ENCODE measurements at places on chromosomes 3 and 15.

- peak; percentile 25 for DNase-seq
Observed at GRCh38 chr3:153284282-153284938, 122.4 kb downstream of the RAP2B start.

DNA sequence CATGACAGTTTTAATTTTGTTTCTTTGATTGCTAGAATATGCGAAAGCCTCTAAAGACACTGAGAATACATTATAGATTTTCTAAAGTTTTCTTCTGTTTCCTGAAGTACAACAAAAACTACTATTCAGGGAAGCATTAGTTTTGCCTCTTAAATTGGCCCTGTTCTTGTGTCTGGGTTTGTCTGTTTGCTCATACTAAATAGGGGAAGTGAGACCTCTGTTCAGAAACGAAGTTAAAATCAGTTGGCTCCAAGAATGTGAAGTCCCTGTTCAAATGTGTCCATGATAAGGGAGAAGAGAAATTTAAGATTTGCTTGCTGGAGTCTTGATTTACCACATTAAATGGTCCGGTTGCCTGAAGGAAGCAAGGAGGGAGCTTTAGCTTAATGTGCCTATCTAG lies 327.3 kb upstream of the GBE1 start:
- no peak for DNase-seq

GRCh38 chr3:49132437-49133225 lies at the start of gene LAMB2:
LAMB2 (minus strand) TSS chr3:49133050; CDS start chr3:49132867, 183 bp downstream.
- no peak for DNase-seq

DNA sequence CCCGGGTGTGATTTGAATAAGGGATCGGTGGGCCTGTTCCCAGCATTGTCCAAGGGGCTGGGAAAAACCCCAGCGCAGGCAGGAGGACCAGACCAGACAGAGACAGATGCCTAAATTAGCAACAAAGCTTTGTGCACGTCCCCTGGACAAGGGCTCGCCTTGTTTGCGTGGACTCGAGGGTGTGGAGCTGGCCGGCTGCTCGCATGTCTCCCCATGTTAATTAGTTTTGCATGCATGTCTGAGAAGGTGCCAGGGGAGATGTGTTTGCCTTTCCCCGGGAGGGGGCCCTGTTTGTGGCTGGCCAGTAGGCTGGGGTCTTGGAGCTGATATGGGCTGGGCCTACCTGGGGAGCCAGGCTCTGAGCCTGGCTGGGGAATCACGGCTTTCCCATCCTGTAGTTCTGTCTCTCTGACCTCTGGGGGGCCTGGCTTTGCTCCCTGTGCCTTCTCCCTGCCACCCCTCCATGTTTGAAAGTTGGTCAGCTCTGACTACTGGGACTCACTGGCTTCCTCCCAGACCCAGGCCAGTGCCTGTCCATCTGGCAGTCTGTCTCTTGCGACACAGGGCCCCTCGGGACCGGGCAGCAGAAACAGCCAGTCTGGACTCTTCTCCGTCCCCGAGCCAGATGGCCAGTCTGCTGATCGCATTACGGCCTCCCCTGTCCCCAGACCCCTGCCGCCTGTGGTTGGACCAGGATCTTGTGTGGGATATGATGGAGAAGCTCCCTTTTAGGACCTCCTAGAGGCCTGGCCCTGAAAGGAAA lies 55.4 kb upstream of the POLG start:
- no peak for DNase-seq

DNA sequence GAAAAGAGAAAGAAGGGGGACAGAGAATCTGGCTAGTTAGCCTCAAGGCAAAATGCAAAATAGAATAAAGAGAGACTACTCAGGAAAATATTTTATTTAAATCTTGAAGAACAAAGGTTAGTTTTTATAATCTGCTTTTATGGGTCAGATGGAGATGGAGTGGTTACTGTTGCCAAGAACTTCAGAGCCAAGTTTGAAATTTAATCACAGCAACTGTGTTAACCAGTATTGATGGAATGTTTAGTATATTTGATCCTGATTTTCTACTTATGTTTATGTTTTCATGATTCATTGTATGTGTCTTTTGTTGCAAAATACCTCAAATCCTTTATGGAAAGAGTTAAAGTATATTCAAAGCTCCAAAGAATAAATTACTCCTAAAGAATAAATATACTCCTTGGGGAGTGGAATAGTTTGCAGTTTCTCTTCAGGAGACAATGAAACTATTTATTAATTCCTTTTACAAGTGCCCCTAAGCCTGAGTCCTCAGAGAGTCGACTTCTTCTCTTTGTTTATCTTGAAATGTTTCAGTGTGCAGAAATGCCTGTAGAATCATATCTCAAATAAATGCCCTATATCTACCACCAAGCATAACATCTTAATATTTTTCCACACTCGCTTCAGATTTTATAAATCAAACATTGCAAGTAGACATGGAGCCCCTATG lies 60.9 kb upstream of the THSD4 start:
- DNase-seq, result no peak

- DNase-seq, result no peak
Observed at GRCh38 chr15:49610157-49610918, 10.3 kb downstream of the FAM227B start.

GRCh38 chr3:194306109-194306686 lies 44.9 kb downstream of the CPN2 start:
- DNase-seq, result peak; percentile 25
